Mammary epithelial cell (primary cell): ENCODE measurements at places on chromosomes 3 and 15. TPM values are rescaled to one million over a fixed set of nuclear protein-coding genes. Genes with fewer than 3 reads are reported as not detected.

DNA sequence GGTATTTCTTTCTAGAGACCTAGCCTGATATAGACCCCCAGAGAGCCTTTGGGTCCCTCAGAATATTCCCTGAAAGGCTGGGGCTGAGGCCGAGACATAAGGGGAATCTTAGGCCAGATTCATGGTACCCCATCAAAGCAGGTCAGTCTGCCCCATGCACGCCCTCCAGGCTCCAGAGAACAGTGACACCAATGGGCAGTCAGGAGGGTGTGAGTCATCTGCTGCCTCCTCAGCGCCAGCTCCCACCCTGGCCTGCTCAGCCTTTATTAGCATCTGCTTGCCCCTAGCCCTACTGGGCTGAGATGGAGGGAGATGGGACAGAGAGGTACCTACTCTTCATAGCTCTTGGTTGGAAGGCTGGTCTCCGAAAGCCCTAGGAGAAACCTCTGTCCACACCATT, 14.3 kb upstream of the CAMKV start:
- DNase-seq: no peak

Gene NBEAL2
- total RNA-seq: 21.3 TPM

- DNase-seq: no peak
These were observed 33.7 kb upstream of the TEX264 start for GRCh38 chr3:51637144-51637940.

GRCh38 chr3:128334766-128335165, 131.9 kb downstream of the DNAJB8 start:
- no peak for DNase-seq
